ENCODE measurements at places on chromosomes 5 and 9.

DNA sequence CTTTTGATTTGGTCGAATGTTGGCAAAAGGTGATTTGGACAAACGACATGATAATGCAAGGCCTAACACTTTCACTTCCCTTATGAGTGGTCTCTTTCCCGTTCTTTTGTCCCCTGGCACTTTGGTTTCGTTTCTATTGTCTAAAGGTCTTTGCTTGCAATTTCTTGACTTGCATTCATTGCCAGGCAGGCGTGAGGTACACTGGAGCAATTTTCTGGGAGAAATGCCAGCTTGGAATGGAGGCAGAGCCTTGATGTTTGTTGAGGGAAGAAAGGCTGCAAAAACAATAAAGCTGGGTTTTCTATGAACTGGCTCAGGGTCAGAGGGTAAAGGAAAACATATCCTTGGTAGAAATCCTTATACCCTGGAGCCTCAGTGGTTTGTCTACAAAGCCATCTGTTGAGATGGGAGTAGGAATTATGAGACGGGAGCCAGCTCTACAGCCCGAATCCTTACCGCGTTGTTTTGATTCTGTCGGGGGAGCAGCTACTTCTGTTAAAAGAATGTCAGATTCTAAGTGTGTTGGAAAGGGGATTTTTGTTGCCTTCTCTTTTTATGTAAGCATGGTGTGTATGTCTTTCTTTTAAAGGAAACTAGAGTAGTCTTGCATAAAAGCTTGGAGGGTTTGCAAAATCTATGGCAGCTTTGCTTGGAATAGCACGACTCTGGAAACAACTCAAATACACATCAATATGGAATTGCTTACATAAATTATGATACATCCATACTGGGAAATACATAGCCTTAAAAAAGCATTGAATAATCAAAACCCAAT lies 158.9 kb downstream of the RMI1 start:
- DNase-seq = peak; percentile 15

- DNase-seq = no peak
Measured at GRCh38 chr9:135260221-135261180, 173.0 kb downstream of the OLFM1 start.

DNA sequence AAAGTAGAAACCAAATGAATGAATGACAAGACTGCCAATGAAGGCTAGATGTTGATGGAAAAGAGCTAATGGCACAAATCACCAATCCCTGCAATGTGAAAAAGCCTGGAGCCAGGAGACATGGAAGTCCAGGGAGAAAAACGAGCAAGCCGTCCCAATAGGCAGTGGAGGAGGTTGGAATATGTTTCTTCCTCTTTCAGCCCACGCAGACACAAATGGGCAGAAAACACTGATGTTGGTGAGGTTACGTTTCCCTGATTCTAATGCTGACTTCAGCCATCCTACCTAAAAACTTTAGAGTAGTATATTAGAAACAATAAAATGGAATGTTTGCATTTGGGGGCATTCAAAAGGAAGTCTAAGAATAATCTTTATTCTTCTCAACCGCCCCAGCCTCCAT lies 23.9 kb upstream of the KIF2A start:
- DNase-seq = no peak

DNA sequence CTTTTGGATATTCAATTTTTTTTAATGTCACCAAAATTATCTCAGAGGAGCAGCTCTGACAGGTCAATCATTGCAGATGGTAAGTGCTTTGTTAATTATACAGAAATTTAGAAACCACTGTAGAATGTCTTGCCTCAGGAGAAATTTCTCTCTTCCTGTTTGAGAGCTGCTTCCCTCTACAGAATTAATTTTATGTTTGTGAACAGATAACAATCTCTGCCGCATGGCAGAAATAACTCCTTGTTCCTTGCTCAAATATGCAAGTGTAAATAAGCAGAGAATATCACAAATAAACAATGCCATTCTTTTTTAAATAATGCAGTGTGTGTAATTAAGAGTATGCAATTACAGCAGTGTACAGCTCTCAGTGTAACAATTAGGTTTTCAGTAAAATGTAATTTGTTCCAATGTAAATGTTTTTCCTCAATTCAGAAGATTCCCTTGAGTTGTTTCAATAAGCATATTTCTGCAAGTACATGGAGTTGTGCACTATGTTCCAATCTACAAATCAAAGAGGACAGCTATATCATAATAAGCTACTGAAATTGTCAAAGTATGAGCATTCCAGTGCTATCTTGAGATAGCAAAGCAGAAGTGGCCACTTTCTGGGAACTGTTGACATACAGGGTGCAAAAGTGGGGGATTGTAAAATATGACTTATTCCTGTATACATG lies 1012.8 kb downstream of the MAT2B start:
- no peak for DNase-seq

DNA sequence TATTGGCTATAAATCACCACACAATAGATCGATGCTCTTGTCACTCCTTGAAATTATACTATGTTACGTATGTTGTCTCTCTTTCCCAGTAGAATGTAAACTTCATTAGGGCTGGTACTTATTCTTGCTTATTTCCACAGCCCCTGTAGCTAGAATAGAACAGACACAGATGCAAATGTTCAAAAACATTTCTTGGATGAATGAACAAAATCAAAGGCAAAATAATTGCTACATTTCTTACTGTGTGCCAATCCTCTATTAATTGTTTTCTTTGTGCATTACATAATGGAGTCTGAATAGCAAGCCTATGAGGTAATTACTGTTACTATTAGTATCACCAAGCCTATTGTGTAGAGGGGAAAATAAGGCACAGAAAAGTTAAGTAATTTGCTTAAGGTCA lies 725 bp upstream of the OR13C2 start:
- peak; percentile 2 for DNase-seq

DNA sequence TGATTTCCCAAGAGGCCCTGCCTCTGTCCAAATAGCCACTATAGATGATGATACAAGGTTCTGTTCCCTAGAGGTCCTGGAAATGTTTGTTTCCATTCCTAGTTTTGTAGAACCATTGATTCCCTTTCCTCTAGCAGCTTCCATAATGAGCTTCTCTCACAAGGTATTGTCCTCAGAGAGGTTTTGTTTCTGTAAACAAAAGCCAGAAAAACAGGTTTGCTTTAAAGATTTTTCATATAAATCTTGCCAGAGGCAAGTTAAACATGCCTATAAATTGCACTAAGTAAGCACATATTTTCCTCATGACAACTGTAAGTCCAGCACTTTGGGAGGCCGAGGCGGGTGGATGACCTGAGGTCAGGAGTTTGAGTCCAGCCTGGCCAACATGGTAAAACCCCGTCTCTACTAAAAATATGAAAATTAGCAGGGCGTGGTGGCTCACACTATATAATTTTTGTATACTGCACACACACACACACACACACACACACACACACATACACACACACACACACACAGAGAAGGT lies 1787.7 kb downstream of the EFNA5 start:
- no peak for DNase-seq

DNA sequence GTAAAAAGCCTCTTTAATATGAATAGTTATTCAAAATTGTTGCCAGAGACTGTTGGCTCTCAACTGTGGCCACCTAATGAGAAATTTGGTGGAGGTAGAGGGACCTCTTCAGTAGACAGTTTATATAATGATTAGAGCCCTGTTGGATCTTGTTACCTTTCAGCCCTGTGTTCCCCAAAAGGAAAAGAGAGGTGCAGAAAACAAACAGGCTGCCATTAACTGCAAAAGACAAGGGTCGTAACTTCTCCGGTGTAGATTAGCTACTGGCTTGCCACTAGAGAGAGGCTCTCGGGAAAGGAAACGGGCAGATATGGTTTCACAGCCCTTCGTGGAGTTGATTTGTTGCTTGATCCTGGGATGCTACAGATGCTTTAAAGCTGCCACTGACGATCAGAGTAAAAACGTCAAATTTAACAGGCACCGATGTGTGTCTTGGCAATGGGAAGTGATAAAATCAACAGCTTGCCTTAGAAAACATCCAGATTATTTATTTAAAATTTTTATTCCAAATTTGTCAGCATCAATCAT lies 7.8 kb downstream of the FST start:
- no peak for DNase-seq

GRCh38 chr5:90557871-90558270 lies 726 bp upstream of the ADGRV1 start:
- no peak for DNase-seq

DNA sequence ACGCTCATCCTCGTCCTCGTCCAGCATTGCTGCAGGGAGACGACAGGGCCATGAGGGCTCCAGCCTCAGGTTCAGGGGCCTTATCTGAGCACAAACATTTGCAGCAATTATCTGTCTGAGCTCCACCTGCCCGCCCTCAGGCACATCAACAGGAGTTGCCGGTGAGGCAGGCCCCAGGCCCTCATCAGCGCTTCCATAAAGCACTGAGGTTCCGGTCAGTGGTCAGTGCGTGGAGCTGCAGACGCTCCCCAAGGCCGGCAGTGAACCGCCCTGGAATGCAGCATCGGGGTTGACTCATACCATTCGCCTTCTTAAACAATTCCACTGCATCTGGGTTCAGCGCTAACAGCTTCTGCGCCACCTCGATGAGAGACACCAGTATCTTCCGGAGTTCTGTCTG lies 15.2 kb downstream of the UBAC1 start:
- DNase-seq = no peak

GRCh38 chr9:136653323-136654079 lies 9.2 kb upstream of the EGFL7 start:
- DNase-seq = no peak

DNA sequence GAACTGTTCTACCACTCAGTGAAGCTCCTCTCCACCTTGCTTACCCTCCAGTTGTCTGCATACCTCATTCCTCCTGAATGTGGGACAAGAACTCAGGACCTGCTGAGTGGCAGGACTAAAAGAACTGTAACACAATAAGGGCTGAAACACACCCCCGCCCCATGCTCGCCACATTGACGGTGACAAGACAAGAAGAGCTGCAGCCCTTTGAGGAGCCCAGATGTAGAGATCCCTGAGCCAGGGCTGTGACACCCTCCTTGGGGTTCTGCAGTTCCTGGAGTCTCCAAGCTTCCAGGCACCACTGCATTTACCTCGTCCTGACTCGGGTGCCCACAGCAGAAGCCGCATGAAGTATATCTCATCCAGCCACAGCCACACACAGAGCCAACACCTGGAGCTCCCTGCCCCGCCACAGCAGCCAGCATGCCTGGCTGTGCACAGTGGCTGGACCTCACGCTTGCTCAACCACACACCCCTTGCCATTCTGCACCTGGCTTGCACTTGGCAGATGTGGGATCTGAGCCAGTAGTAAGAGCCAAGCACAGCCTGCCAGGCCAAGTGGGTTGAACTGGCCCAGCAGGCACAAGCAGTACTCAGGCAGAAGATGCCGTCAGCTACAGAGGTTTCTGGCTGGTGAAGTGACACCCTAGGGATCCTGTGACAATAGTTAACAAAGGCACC lies 166.1 kb downstream of the RNF180 start:
- no peak for DNase-seq

- DNase-seq = no peak
Measured at GRCh38 chr5:179180921-179181645, 120.9 kb downstream of the ZNF354C start.

GRCh38 chr9:133490865-133491655 lies 12.2 kb upstream of the SLC2A6 start:
- DNase-seq = no peak

GRCh38 chr5:174625591-174626350 lies 98.6 kb upstream of the MSX2 start:
- no peak for DNase-seq

DNA sequence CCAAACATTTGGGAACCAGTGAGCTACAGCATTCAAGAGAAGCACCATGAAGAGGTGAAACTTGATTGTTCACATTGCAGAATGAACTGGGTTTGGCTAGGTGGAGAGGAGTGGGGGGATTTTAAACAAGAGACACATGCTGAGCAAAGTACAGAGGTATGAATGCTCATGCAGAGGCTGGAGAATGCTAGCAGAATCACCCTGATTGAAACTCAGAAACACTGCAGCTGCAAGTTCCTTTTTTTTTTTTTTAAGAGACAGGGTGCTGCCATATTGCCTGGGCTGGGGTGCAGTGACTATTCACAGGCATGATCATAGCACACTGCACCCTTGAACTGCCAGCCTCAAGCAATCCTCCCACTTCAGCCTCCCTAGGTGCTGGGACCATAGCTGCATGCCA lies 35.1 kb downstream of the DENND1A start:
- no peak for DNase-seq

DNA sequence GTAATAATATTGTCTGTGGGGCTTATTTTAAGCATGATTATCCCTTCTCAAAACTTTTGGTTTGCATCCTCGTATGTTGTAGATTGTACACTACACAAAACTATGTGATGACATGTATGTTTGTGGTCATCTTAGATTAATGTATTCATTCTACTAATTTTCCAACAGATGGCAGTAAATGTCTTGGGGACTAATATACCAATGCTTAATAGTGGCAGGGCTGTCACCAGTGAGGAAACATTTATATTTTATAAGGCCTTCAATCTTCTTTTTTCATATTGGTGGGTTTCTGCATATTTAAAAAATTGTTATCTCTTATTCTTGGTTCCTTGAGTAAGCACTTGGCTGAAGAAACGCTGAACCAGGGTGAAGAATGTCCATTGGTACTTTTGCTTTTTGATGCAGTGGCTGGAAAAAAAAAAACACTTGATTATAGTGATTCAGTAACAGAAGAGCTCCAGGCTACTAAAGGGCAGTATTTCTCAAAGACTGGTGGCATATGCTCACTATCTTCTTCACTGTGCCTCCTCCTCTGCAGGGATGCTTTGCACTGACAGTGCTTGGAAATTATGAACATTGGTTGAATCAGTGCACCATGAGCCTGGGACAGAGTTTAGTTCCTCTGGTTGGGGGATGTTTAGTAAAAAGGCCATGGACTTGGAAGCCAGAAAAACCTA lies 530.3 kb downstream of the RASEF start:
- peak; percentile 3 for DNase-seq

GRCh38 chr9:111366978-111367377 lies 37.0 kb upstream of the OR2K2 start:
- no peak for DNase-seq

DNA sequence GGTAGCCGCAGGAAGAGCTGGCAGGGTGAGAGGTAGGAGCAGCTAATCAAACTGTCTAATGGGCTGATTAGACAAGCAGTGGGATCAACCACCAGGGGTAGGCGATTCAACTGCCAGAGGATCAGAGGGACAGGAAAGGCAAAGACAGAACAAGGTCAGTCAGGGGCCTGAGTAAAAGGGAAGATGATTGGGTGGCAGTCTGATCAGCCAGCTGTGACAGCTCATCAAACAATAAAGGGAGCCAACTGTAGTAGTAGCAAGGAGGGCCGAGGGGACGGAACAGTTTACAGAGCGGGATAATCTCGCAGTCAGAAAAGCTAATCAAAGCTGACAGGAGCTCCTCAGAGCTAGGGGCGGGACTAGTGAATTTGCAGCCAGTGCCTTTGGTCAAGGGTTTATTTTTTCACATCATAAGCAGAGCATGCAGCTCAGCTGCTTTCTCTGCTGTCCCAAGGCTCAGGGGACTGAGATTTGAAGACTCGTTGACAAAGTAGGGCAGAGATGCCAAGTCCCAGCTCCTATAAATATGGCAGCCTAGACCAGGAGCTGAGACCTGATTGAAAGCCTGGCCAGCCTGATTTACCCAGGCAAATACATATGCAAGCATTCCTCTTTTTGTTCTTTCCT lies 418.2 kb downstream of the GABRG2 start:
- no peak for DNase-seq

GRCh38 chr5:102933721-102934459 lies 178.8 kb downstream of the PAM start:
- no peak for DNase-seq

- DNase-seq = no peak
Measured at GRCh38 chr9:108479989-108480652, 375.7 kb downstream of the ACTL7B start.

- DNase-seq = no peak
Measured at GRCh38 chr5:175596761-175597189, 61.1 kb upstream of the HRH2 start.

GRCh38 chr5:52887066-52887465 lies 99.3 kb downstream of the ITGA1 start:
- DNase-seq = no peak

GRCh38 chr5:74192606-74193299 lies 447.8 kb downstream of the ENC1 start:
- DNase-seq = no peak

Measured in iris pigment epithelial cell (primary cell).